ENCODE measurements at places on chromosomes 3 and 15.
A peak's percentile ranks its signal among the peaks of the same experiment; 100 is the strongest.

- peak; percentile 79 for DNase-seq
Measured at GRCh38 chr3:51686512-51687215, 15.6 kb downstream of the TEX264 start.

DNA sequence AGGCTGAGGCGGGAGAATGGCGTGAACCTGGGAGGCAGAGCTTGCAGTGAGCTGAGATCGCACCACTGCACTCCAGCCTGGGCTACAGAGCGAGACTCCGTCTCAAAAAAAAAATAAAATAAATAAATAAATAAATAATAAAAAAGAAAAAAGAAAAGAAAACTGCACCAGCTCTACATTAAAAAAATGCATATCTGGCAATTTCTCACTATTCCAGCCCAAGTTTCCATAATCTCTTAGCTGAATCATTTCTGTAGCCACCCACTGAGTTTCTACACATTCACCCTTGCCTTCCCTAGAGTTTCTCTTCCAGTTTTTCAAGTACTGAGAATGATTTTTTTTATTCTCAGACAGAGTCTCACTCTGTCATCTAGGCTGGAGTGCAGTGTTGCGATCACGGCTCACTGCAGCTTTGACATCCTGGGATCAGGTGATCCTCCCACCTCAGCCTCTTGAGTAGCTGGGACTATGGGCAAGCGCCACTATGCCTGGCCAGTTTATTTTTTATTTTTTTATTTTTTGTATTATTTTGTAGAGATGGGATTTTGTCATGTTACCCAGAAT lies 24.5 kb upstream of the SLC7A14 start:
- no peak for DNase-seq

DNA sequence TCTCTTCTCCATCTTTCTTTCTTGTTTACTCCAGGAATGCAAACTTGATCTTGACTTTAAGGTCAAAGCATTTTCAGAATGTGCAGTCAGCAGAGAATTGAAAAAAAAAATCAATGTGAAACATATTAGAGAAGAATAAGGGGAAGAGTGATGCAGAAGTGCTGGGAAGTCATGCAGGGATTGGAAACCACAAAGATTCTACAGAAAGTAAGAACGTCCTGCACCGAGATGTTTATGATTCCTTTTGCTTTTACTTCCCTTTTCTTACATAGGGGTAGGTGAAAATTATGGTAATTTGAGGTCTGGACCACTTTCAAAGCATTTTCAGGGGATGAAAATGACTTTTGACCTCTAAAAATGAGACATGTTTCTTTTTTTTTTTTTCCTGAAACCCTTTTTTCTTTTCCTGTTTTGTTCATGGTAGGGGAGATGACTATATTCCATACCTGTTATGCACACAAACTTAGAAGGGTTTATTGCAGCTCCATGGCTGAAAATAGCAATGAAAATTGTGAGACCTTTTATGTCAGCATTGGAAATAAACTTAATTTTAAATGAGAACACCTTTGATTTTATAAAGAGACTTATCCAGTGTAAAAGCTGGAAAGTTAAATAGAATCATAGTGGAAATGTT lies 623.5 kb upstream of the TBL1XR1 start:
- DNase-seq: no peak

DNA sequence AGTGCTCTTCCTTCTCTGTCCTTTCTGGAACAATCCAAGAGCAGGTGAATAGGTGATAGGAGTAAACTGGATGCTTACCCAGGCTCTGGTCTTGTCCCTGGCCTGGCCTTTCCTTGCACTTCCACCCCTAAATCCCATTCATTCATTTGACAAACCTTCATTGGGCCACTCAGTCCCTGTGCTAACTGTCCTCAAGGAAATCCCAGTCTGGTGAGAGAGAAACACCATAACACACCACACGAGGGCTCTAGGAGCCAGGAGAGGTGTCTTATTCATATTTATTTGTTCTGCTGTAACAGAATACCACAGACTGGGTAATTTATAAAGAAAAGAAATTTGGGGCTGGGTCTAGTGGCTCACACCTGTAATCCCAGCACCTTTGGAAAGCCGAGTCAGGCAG lies 22.8 kb downstream of the EFCC1 start:
- DNase-seq: no peak

GRCh38 chr3:126946405-126946804 lies 36.5 kb upstream of the PLXNA1 start:
- no peak for DNase-seq

GRCh38 chr3:103057487-103057886 lies 622.7 kb downstream of the ZPLD1 start:
- no peak for DNase-seq

DNA sequence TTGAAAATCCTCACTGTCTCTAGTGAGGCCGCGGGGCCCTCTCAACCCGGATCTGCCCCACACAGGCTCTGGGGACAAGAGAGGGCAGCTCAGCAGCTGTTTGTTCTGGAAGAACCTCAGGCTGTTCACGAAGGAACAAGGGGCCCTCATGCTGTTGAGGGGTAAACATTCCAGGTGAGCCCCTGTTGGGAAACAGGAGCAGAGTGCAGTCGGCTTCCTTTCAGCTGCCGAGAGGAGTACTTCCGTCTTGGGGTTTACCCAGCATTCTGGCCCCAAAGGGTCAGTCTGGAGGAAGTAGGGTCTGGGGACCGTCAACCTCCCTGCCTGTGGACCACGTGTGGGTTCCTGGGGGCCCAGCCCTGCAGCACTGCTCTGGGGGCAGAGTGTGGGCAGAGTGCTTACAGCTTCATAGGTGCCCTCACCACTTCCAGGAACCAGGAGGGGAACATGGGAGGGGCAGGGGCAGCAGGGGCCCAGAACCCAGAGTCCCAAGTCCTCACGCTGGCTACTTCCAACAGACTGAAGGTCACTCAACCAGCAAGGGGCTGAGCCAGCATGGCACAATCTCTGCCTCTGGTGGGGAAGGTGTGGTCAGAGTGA lies 49.2 kb upstream of the CTSH start:
- DNase-seq: no peak

DNA sequence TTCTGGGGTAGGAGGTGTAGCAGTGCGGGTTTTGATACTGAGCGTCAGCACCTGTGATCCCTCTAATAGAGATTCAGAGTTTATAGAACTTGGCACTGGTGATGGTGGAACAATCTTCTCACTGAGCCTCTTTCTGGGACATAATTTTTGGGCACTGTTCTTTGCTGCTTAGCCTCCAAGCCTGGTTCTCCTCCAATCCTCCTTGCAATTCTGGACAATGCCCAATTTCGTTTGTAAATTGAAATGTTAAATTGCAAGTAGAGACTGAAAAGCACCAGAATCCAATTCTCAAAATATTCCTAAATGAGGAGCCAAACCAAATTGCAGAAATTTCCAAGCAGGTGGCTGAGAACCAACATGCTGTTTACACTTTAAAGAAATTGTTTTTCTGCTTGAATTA lies 149.8 kb upstream of the ABI3BP start:
- no peak for DNase-seq

GRCh38 chr3:152444029-152444641 lies 175.4 kb downstream of the MBNL1 start:
- DNase-seq: no peak

- DNase-seq: no peak
Measured at GRCh38 chr3:13176445-13176844, 103.2 kb upstream of the IQSEC1 start.

- no peak for DNase-seq
Measured at GRCh38 chr15:45794712-45795439, 160.0 kb downstream of the SQOR start.

DNA sequence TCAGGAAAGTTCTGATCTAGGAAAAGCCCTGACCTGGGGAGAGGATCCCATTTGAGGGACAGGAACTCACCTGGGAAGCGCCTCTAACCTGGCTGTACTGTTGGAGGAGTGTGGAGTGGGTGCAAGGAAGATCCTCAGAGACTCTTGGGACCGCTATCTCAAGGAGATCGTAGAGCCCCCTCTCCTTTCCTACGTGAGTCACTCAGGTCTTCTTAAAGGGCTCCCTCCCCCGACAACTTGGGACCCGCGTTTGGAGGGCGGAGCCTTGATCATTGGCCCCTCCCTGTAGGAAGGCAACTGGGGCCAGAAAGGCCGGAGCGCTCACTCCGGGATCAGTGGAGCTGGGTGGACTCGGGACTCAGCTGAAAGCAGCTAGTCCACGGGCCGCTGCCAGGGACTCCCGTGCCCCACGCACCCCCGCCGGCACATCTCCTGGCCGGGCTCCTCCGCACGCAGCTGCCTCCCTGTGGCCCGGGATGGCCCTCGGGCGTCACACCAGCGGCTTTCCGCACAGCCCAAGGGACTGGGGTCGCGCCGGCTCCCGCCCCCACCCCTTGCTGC lies 520 bp downstream of the SLC26A6 start:
- DNase-seq: peak; percentile 79

- DNase-seq: no peak
Measured at GRCh38 chr15:35679186-35679585, 133.2 kb upstream of the DPH6 start.

DNA sequence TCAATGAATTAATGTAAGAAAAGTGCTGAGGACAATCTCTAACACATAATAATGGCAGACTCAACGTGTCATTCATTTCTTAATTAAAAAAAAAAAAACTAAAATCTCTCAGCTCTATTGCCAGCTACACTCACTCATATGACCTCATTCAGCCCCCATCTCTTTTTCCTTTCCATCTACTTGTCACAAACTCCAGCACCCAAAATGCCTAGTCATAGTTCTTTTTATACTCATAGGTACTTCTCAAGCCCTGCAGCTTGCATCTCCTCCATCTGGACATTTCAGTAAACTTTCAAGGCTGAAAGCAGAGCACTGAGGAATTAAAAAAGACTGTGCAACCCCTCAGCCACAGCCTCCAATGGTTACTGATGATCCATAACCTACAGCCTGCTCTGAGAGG lies 109.8 kb downstream of the PLCH1 start:
- DNase-seq: no peak

GRCh38 chr3:57683286-57683685 lies 9.6 kb downstream of the DENND6A start:
- DNase-seq: no peak

- no peak for DNase-seq
Measured at GRCh38 chr15:65576664-65577063, 34.3 kb downstream of the INTS14 start.

DNA sequence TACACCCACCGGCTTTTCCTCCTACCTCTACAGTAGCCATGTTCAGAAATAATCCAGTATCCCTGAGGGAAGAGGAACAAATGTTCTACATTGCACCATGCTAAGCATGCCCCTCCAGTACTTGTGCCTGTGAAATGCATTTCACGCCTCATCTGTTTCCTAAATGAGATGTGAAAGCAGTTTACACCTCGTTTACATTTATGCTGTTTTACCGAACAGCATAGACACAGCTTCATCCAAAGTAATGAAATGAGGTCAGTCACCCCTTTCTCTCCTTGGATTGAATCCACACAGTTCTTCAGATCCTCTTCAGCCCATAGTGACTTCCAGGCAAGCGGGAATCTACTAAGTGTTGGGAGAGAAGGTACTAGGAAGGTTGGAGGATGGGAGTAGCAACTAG lies 514.3 kb downstream of the PDCD6IP start:
- DNase-seq: no peak

- no peak for DNase-seq
Measured at GRCh38 chr3:136193278-136194054, 2.7 kb downstream of the MSL2 start.

- DNase-seq: no peak
Measured at GRCh38 chr3:40055361-40055760, 246.0 kb downstream of the MYRIP start.

DNA sequence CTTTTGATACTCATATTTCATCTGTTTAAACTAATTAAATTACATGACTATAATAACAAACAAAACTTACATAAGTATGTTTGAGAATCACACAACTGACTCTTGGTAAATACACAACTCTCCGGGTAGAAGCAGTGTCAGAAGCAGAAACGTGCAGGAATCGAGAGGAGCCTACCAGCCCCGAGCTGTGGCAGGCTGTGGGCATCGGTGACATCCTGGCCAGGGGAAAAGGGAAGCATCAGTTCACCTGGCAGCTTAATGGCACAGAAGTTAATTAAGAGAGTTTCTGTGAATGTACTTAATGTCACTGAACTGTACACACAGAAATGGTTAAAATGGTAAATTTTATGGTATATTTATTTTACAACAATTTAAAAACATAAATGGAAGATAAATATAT lies 90.2 kb downstream of the CRTC3 start:
- DNase-seq: no peak

DNA sequence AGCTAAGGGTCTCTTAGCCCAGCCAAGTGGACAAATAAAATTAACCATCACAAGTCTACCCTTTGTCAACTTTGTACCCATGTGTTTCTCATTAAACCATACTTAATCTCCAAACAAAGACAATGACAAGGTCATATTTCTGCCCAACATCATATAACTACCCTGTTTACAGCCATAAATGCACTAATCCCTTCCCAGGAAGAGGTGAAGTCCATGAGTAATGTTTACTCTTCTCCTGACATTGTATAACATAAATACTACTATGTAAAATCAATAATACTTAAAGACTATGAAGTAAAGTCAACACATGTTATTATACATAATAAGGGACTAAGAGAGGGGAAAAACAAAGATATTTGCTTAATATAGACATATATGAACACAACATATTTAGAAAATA lies 38.5 kb upstream of the FAN1 start:
- DNase-seq: no peak

GRCh38 chr15:89631902-89632264 lies 23.4 kb downstream of the KIF7 start:
- no peak for DNase-seq

Measured in Right ventricle myocardium inferior (tissue), 1 donor.